Omental fat pad (tissue), 4 donors: ENCODE measurements at places on chromosomes 7 and 10.

DNA sequence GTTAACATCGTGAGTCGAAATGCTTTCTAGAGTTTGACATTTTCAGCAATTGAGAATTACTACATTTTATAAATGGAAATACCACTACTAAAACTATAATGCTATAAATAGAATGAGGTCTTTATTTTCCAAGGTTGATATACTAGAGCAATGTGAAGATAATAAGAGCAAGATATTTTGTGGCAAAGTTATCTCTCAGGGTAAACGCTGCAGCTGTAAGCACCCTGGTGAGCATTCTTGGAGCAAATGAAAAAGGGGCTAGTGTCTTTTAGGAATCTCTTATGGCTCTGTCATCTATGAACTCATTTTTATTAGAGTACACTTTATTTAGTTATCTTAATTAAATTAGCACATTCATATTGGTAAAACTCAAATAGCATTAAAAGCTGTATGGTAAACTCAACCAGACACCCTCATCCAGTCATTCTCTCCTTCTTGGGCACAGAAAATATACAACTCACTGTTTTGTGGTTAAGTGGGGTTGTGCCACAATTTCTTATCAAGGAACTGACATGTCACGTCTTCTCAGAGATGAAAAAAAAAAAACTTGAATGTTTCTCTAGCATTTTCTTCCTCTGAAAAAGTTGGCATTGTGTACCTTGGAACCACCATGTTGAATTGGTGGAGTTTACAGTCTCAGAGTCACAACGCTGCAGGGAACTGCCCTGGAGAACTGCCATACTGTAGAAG, 289.5 kb upstream of the PFKP start:
- no peak for DNase-seq

DNA sequence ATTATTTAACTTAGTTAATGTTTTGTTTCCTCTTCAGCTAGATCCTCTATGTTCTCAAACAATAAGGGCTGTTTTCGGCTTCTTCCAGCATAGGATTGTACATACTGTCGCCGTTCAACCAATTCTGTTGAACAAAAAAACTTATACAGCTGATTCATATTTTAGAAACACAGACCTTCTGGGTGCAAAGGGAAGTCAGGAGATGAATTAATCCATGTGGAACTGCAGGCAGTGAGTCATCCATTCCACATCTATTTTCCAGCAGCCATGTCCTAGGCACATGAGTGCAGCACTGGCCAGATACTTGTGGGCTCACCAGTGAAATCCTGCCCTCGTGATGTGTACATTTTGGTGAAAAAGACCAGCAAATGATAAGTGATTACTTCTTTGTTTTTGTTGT, 163.2 kb downstream of the JAZF1 start:
- no peak for DNase-seq

GRCh38 chr7:116699722-116700120, 27.7 kb downstream of the MET start:
- no peak for DNase-seq

DNA sequence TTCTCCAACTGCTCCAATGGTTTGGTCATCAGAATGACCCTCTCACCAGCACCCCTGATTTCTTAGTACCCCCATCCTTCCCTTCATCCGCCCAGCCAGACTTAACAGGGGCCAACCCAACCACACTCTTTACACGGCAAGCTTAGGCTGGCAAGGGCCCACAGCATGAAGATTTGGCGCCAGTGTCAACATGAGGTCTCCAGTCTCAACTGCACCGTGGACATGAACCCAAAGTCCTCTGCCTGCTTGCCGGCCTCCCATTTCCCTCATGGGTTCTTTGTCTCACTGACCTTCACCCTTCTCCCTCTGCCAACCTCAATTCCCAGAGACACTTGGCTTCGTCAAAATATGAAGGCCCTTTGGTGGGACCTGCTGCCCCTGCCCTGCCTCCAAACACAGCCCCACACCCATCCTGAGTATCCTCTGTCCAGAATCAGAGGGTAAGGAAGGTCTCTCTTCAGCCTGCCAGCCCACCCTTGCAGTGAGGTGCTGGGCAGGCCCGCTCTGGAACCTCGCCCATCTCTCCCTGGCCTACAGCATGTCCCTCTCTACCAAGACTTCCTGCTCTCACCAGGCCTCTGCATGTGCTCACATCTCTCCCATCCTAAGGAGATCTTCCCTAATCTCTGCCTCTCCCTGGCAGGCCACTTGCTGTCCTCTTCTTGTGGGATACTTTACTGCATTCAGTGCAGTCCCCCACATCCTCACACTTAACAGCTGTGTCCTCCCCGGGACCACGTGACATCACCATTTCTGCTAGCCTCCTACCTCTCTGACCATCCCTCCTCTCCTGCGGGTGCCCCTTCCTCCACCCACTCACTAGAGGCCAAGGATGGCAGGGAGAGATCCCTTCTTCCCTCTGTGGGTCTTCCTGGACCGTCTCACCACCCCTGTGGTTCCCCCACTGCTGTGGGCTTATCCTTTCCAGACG, 91.7 kb upstream of the ZMIZ1 start:
- DNase-seq = no peak

DNA sequence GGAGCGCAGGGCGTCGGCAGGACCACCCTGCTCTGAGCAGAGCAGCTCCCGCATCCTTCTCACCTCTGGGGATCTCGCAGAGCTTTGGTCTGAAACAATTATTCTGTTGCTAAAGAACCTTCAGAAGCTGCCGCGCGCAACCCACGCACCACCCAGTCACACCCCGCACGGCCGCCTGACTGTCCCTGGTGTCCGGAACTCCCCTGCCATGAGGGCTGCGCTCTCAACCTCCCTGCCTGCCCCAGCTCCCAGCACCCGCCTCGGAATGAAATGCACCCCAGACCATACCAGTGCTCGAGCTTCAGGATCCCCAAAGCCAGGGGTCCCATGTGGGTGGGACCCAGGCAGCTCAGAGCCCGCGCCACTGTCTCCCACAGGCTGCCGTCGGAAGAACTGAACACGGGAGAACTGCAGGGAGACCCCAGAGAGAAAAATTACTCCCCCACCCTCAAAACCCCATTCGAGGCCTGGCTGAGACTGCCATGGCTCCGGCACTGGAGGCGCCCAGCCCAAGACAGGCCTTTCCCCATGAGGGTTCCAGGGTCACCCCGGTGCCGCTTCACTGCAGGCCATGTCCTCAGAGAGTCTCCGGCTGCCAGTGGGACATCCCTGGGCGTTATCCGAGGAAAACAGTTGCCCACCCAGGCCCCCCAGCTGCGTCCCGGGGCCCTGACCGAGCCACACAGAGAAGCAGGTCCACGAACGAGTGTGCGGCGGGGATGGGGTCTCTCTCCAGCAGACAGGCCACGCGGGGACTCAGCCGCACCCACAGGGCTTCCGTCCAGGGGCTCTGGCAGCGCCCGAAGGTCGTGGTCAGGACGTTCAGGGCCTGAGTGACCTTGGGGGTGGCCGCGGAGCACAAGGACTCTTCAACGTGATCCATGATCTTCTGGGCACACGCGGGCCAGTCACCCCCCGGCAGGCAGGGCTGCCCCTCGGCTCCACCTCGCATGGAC, 12.1 kb downstream of the BRAT1 start:
- no peak for DNase-seq

DNA sequence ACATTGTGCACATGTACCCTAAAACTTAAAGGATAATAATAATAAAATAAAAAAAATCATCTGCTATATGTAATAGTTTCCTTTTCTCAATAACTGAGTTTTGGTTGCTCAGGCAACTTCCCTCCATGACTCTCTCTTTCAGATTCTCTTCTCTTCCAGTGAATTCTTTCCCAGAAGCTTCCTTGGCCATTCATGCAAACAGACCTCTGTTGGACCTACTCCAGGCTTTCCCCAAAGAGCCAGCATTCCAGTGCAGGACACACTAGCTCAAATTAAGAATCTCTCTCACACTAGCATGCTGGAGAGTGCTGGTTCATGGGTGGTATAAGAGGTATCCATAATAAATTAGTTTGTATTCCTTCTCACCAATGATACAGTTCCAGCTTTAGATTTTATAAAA, 31.0 kb upstream of the ZEB1 start:
- DNase-seq = no peak

GRCh38 chr7:147053746-147054145, 937.1 kb downstream of the CNTNAP2 start:
- no peak for DNase-seq

- DNase-seq = no peak
Measured at GRCh38 chr7:27971171-27971812, 209.3 kb downstream of the JAZF1 start.

DNA sequence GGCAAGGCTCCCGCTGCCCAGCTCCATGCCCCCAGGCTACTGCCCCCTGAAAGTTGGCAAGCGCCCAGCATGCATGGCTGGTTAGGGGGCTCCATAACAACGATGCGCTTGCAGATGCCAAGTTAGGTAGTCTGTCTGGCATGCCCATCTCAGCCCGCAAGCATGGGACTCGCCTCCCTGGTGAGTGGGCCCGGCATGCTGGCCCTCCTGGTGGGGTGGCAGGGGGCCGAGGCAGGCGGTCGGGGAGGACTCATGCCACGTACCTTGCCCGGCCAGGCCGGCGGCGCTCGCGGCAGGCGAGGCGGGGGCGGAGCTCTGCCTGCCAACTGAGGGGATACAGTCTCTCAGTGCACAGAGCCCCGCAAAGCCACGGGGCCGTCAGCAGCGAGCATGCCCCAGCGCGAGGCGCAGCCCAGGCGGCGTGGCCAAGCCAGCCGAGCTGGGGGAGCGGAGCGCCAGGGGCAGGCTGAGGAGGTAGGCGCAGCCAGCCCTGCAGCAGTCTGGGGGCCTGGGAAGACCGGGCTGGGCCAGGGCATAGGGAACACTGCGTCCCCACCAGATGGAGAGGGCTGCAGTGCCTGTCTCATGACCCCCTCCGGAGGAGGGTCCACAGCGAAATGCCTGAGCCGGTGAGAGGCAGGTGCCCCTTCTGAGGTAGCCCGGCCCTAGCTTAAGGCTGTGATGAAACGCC, 28.0 kb upstream of the NDST2 start:
- no peak for DNase-seq
